ENCODE measurements at places on chromosomes 13 and 19. TPM values are rescaled to one million over a fixed set of nuclear protein-coding genes. Genes with fewer than 3 reads are reported as not detected.

The KIR2DL3 gene
- not detected for total RNA-seq

DNA sequence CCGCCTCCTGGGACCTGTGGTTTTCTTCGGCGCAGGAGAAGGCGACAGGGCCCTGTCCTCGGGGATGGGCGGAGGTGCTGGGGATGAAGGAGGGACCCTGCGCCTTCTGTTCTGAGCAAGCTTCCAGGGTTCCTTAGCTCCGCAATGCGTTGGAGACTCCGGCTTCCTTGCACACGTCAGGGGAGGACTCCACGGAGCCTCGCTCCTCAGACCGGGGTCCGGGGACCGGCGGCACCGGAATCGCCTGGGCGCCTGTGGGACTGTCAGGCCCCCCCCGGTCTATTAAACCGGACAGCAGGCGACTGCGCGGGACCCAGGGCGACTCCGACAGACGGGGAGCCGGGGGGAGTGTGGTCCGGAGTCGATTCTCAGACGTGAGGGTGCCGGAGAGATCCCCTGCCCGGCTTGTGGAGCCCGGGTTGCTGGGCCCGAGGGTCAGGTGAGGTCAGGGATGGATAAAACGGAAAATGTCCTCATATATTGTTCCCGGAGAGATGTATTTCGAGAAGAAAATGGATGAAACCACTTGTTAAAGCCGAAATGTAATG lies 227.4 kb downstream of the TEX29 start:
- no peaks in the 10 kb centered on the region for H3K36me3 ChIP-seq
- H3K4me3 ChIP-seq = no peak overlapping the region

DNA sequence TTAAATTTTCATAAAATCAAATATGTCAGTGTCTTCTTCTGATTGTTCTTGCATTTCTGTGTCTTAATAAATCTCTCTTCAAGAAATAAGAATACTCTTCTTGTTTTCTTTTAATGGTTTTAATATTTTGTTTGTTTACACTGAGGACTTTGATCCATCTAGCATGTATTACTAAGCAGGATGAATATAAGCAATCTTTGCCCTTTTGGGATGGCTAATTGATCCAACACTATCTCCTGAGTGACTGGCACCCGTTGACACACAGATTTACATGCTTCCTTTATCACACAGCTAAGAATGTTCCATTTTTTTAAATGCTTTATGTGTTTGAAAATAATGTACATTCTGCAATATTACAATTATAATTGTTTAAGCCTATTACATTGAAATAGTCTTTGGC lies 134.5 kb downstream of the TBC1D4 start:
- peaks cover 7% of the 10 kb centered on the region for H3K4me1 ChIP-seq
- peaks cover 5% of the 10 kb centered on the region for H3K36me3 ChIP-seq
- no peak overlapping the region for H3K4me3 ChIP-seq
- no peak for DNase-seq
- H3K27me3 ChIP-seq = no peaks in the 10 kb centered on the region

DNA sequence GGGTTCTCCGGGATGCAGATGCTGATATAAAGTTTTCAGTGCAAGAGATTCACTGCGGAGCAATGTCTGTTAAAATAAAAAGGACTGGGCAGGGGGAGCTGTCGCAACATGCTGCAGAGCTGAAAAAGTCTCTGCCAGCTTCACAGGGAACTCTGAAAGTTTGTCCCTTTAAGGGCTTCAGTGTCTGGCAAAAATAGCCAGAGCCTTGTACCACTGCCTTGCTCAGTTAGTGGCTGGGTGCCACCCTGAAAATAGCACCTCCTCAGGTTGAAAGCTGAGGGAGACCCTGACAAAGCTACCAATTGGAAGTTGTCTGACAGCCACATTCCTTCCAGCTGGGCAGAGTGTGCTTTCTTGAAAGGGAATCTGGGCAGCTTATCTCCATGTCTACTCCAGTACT lies 3.0 kb upstream of the NDFIP2 start:
- no peak overlapping the region for H3K4me3 ChIP-seq
- H3K27me3 ChIP-seq = peaks cover 6% of the 10 kb centered on the region
- no peaks in the 10 kb centered on the region for H3K36me3 ChIP-seq
- no peak overlapping the region for H3K27ac ChIP-seq
- H3K4me1 ChIP-seq = peaks cover 13% of the 10 kb centered on the region

DNA sequence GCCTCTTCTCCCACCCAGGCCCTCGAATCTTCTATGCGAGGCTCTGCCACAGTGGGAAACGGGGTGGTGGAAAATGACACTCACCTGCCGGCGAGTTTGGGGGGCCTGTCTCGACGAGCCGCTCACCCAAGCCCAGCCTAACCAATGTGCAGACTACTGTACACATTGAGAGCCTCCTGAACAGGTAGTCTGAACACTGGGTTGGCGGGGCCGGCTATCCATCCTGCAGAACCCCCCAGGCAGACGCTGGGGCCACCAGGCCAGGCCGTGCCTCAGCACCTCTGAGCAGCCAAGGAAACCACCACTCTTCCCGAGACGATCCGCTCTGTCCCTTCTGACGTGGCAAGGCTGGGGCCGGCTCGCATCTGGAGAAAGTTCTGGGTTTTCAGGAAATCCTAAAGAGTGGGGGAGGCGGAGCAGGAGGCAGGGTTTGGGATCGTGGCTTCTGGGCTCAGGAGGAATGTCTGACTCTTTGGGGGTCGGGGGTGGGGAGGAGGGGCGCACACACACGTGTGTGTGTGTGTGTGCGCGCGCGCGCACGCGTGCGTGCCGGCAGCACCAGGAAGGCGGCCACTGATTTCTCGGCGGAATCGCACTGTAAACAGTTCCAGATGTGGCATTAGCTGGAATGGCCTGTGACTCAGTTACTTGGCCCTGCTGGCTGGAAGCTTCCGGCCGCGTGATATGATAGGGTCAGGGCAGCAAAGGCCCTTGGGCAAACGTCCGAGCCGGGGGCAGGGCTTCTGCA lies 18.5 kb downstream of the TMED1 start:
- no peaks in the 10 kb centered on the region for H3K27me3 ChIP-seq
- H3K36me3 ChIP-seq = peaks cover 21% of the 10 kb centered on the region
- H3K4me1 ChIP-seq = peaks cover 43% of the 10 kb centered on the region
- no peak for DNase-seq

GRCh38 chr13:29713839-29714238 lies 118.4 kb upstream of the SLC7A1 start:
- no peak for DNase-seq
- H3K27me3 ChIP-seq = no peaks in the 10 kb centered on the region
- H3K27ac ChIP-seq = no peak overlapping the region

GRCh38 chr19:50368649-50369570 lies 3.5 kb upstream of the NAPSA start:
- H3K27me3 ChIP-seq = no peaks in the 10 kb centered on the region
- peaks cover 13% of the 10 kb centered on the region for H3K4me1 ChIP-seq
- H3K4me3 ChIP-seq = peak overlapping the region; percentile 89
- no peaks in the 10 kb centered on the region for H3K36me3 ChIP-seq

Data from chondrocyte (in vitro differentiated cells).